Caki2 (cell line): ENCODE measurements at places on chromosomes 11 and 22. TPM values are rescaled to one million over a fixed set of nuclear protein-coding genes. Genes with fewer than 3 reads are reported as not detected.

The CREB3L1 gene
- total RNA-seq = not detected in 2 replicates

The MRGPRE gene
- not detected in 2 replicates for total RNA-seq

The FGF19 gene
- total RNA-seq = not detected in 2 replicates

The ESAM gene
- 0.96 and 2.5 TPM in 2 replicates for total RNA-seq

The MUC5B gene
- 0.03 TPM in 1 of 2 replicates, not detected in the other for total RNA-seq

The MMP12 gene
- total RNA-seq = not detected in 2 replicates

The EMID1 gene
- 0.37 and 1.6 TPM in 2 replicates for total RNA-seq

The RAB39A gene
- 0.07 TPM in 1 of 2 replicates, not detected in the other for total RNA-seq

The OR52A1 gene
- not detected in 2 replicates for total RNA-seq

The CEND1 gene
- not detected in 2 replicates for total RNA-seq

The TRIM51 gene
- not detected in 2 replicates for total RNA-seq

The MUC6 gene
- total RNA-seq = not detected in 2 replicates

The FERMT3 gene
- total RNA-seq = 0.64 TPM in 1 of 2 replicates, not detected in the other

The HTR3A gene
- total RNA-seq = not detected in 2 replicates

The PKNOX2 gene
- total RNA-seq = not detected in 2 replicates

The WBP2NL gene
- total RNA-seq = 3.2 and 35.9 TPM in 2 replicates

The LIN7C gene
- 11.9 and 15.5 TPM in 2 replicates for total RNA-seq

The EFCAB6 gene
- 0.98 and 3.9 TPM in 2 replicates for total RNA-seq

The PKP3 gene
- 70.7 and 103 TPM in 2 replicates for total RNA-seq

The SYT12 gene
- 0.03 TPM in 1 of 2 replicates, not detected in the other for total RNA-seq

The GALNT18 gene
- total RNA-seq = 13.5 and 15.5 TPM in 2 replicates

The MS4A6A gene
- not detected in 2 replicates for total RNA-seq

The MYEOV gene
- total RNA-seq = 101 and 122 TPM in 2 replicates

The GAB4 gene
- total RNA-seq = not detected in 2 replicates

The CNIH2 gene
- 0.61 TPM in 1 of 2 replicates, not detected in the other for total RNA-seq

The OR51E2 gene
- total RNA-seq = 0.17 TPM in 1 of 2 replicates, not detected in the other

The DBX1 gene
- not detected in 2 replicates for total RNA-seq

The C1QTNF5 gene
- total RNA-seq = not detected in 2 replicates

The FJX1 gene
- 25.7 and 36.8 TPM in 2 replicates for total RNA-seq

The MIOX gene
- total RNA-seq = 1.9 TPM in 1 of 2 replicates, not detected in the other
